Small intestine (tissue), 16 donors: ENCODE measurements at places on chromosomes 7 and 10.

GRCh38 chr10:28331066-28331465 is 28.2 kb upstream of the MPP7 start:
- peak; percentile 8 for DNase-seq

DNA sequence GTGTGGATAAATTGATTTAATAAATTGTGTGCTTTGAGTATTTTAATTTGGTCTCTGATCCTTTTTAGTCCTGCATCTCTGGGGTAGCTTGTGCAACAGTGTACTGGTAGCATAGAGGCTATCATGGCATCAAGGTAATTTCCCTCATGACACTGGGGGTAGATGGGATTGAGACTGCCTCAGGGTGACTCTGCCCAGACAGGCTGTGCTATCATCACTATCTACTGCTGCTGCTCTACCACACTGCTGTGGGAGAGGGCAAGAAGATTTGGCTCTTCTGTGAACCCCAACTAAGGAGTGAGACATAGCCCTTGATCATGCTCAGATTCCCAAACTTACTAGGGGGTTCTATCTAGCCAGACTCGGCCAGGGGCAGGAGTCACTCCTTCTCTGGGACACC is 43.6 kb upstream of the JAZF1 start:
- no peak for DNase-seq

DNA sequence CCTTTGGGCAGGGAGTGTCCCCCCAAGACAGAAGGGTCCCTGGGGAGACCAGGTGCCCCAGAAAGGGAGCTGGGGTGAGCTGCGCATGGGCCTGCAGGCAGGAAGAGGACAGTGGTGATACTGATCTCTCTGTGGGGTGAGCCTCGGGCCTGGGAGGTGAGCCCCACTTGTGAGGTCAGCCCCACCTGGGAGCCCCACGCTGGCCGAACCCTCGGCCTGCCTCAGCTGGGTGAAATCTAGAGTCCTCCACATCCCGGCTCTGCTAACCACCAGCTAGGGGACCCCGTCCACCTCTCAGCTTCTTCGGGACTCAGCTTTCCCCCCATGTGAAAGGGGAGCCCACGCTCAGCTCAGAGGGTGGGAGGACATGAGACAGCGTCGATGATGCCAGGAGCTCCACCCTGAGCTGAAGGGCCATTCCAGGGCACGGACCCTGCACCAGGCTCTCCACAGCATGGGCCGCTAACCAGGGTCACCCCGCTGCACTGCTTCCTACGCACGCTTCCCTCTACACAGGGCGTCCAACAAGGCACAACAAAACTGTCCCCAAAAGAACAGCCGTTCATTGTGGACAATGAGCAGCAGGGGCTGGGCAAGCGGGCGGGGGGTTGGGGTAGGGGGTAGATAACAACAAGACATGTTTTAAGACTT is 48.7 kb downstream of the CAMK2B start:
- DNase-seq, result no peak

DNA sequence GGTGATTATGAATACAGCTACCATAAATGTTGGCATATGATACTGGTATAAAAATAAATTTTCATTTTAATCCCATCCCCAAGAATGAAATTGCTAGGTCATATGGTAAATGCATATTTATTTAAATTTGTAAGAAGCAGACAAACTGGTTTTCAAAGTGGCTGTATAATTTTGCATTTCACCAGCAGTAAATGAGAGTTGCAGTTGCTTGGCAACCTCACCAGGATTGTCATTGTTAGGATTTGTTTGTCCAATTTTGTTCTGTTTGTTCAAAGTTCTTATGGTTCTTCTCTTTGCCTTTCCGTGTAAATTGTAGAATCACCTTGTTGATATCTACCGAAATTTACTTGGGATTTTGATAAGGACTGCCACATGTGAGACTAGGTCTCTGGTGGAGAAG is 237.4 kb downstream of the OTUD1 start:
- no peak for DNase-seq

DNA sequence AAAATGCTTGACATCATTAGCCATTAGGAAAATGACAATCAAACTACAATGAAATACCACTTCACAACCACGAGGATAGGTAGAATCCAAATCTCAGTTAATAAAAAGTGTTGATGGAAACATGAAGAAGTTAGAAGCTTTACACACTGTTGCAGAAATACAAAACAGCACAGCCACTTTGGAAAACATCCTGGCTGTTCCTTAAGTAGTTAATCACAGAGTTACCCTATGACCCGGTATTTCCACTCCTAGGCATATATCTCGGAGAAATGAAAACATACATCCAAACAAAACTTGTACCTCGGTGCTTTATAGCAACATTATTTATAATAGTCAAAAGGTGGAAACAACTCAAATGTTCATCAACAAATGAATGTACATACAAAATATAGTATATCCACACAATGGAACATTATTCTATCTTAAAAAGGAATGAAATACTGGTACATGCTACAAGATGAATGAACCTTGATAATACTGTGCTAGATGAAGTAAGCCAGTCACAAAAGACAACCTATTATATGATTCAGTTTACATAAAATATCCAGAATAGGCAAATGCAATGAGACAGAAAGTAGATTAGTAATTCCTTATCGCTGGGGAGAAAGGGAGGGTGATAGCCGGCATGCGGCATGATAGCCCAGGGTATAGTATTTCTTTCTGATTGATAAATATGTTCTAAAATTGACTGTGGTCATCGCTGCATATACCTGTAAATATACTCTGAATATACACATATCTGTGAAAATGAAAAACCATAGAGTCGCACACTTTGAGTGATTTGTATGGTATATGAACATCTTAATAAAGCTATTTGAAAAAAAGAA is 1.9 kb downstream of the VWDE start:
- no peak for DNase-seq
